Left colon (tissue), 2 donors: ENCODE measurements at places on chromosomes 3 and 15.
A peak's percentile ranks its signal among the peaks of the same experiment; 100 is the strongest.

GRCh38 chr15:74995779-74996765 is 709 bp downstream of the SCAMP5 start:
- DNase-seq, result peak; percentile 22

- no peak for DNase-seq
Observed at GRCh38 chr3:9909221-9910013, 6.8 kb downstream of the IL17RE start.

DNA sequence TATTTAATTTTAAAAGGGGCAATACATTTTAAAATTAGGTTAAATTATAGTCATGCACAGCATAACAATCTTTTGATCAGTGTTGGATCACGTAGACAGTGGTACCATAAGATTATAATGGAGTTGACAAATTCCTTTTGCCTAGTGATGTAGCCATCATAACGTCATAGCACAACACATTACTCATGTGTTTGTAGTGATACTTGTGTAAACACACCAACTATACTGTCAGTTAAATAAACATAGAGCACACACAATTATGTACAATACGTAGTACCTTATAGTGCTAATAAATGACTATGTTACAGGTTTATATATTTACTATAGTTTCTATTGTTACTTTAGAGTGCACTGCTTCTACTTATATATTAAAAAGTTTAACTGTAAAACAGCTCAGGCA is 31.2 kb downstream of the FOXB1 start:
- DNase-seq, result no peak

DNA sequence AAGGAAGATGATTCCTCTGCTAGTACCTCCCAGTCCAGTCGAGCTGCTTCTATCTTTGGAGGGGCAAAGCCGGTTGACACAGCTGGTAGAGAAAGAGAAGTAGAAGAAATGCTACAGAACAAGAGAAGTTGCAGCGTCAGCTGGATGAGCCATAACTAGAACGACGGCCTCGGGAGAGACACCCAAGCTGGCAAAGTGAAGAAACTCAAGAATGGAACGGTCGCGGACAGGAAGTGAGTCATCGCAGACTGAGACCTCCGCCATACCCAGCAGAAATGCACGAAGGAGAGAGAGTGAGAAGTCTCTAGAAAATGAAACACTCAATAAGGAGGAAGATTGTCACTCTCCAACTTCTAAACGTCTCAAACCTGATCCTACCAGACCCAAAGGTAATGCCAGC is 19.0 kb upstream of the PARP14 start:
- no peak for DNase-seq

DNA sequence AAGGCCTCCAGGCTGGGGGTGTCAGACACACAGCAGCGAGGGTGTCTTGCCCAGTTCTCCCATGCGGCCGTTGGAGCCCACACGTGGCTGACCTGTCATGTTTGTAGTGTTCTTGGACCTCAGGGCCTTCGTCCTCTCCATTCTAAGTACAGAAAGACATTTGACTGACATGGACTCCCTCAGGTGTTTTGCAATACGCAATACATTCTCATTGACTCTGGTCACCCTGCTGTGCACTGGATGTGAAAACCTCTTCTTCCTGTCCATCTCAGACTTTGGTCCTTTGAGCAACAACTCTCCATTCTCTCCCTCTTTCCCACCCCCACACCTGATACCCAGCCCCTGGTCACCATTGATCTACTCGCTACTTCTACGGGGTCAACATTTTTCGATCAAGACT is 28.9 kb upstream of the ACAD9 start:
- no peak for DNase-seq

GRCh38 chr15:41559239-41559782 is 299 bp downstream of the TYRO3 start:
- no peak for DNase-seq

GRCh38 chr3:180855364-180855763 is 57.1 kb upstream of the FXR1 start:
- DNase-seq, result no peak

- DNase-seq, result no peak
Observed at GRCh38 chr3:183796372-183796771, 29.0 kb downstream of the MAP6D1 start.

- DNase-seq, result peak; percentile 61
Observed at GRCh38 chr3:160804762-160805161, 48.7 kb downstream of the PPM1L start.

GRCh38 chr3:11924518-11924917 is 77.8 kb upstream of the TAMM41 start:
- DNase-seq, result no peak

GRCh38 chr3:13665582-13666226 is 116.8 kb downstream of the FBLN2 start:
- DNase-seq, result no peak

- DNase-seq, result no peak
Observed at GRCh38 chr3:195855471-195856409, 44.0 kb upstream of the MUC4 start.

DNA sequence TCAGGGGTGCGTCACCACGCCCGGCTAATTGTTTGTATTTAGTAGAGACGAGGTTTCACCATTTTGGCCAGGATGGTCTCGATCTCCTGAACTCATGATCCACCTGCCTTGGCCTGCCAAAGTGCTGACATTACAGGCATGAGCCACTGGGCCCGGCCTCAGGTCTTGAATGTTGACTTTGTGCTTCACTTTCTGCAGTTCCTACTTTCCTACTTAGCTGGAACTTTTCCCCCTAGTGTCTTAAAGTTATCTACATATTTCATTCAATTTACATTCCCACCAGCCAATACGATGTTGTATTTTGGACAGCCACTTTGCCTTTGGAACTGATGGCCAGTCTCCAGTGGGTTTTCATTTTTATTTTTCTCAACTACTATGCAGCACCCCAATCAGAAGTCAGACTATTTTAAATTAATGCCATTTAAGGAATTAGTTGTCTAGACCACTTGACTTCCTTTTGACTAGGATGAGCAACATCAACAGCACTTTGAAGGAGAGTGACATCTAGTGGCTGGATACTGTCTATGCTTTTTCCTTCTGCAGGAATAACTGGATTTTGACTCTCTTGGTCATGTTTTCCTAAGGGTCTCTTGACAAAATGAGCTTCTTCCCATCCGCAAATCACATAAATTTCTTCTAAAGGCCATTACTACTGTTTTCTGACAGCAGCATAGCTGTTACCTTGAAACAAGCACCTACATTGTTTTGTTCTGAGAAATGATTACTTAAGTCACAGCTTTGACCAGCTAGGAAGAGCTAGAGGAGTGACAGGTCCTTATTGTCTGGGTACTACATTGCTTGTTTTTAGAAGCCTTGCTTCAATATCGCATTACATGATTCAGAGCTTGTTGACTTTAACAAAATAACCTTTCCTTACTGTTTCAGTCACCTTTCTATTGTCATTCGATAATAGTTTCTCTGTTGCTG is 140.2 kb downstream of the ITPR1 start:
- no peak for DNase-seq

DNA sequence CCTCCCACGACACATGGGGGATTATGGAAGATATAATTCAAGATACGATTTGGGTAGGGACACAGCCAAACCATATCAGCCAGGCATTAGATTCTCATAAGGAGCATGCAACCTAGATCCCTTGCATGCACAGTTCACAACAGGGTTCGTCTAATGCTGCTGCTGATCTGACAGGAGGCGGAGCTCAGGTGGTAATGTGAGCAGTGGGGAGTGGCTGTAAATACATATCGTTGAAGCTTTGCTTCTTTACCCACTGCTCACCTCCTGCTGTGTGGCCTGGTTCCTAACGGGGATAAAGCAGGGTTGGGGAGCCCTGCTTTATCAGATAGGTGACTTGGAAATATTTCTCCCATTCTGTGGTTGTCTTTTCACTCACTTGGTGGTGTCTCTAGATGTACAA is 14.8 kb downstream of the DOCK3 start:
- DNase-seq, result no peak
